ENCODE measurements at places on chromosomes 4 and X.

GRCh38 chrX:73581002-73581628 lies 18.1 kb downstream of the CHIC1 start:
- no peak for DNase-seq

- DNase-seq: no peak
Observed at GRCh38 chr4:27006646-27007045, 146.0 kb downstream of the STIM2 start.

GRCh38 chrX:115229337-115230003 lies 4.4 kb downstream of the LRCH2 start:
- DNase-seq: no peak

DNA sequence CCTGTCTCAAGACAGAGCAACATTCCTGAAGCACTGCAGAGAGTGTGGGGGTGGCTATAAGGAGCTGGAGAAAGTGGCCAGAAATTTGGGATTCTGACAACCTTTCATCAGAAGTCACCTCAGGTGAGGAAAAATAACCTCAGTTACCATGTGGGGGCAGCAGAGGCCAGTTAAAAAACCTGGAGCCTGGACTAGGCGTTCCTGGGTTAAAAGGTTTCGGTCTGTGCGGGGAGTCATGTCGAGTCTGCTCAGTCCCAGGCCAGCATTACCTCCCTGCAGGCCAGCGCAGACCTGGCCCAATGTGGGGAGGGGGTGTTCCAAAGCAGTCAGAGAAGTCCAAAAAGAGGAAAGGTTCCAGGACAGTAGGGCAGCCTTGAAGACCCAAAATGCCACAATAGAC lies 10.9 kb upstream of the NALF2 start:
- DNase-seq: no peak

DNA sequence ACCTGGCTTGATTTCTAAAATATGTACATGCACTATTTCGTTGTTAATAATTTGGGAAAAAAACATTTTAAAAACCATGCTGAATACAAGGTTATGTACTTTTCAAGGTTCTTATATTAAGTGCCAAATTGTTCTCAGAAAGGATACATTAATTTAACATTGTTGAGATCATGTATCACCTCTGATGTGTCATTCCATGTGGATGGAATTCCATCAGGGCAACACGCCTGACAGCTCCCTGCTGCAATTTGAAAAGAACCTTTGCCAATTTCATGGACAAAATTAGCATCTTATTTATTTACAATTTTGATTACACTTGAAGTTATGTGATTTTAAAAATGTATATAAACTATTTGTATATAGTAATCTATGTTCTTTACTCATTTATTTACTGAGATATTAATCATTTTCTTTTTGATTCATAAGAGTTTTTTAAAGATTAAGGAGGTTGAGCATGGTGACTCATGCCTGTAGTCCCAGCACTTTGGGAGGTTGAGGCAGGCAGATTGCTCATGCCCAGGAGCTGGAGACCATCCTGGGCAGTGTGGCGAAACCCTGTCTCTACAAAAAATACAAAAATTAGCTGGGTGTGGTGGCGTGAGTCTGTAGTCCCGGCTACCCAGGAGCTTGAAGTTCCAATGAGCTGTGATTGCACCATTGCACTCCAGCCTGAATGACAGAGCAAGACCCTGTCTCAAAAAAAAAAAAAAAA lies 142.8 kb downstream of the ENPP6 start:
- DNase-seq: no peak

DNA sequence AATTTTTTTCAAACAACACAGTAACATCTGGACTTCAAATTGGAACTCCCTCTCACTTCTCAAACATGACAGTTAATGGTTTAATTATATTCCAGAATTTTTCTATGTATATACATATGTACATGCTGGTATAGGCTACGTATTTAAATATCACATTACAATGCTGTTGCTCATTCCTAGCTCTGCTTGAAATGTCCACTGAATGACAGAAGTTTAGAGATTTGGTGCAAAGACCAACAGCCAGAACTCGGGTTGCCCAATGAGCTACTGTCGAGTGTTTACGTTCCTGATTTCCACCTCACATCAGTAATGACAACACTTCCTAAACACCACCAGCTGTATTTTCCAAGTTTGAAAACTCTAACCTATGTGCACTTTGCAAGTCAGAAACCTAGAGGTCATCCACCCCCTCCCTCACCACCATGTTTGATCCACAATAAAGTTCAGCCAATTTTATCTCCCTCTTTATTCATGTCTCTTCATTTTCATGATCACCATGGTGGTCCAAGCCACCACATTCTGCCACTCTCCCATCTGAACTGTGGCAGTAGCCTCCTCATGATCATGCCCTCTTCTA lies 49.3 kb upstream of the RPL34 start:
- no peak for DNase-seq

- no peak for DNase-seq
Observed at GRCh38 chrX:123525123-123525725, 207.6 kb downstream of the THOC2 start.

GRCh38 chr4:87961993-87962392 lies 13.5 kb upstream of the SPP1 start:
- no peak for DNase-seq

GRCh38 chrX:114774691-114775090 lies 190.8 kb downstream of the HTR2C start:
- DNase-seq: no peak

DNA sequence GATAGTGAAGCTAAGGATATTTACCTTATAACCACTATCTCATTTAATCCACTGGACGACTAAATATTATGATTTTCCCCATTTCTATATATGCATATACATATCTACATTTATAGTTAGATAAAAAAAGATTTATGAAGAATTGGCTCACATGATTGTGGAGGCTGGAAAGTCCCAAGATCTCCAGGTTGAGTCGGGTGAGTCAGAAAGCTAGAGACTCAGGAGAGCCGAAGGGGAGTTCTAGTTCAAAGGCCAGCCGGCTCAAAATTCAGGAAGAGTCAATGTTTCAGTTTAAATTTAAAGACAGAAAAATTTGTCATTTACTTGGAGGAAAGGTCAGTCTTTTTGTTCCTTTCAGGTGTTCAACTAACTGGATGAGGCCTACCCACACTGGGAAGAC lies 158.2 kb upstream of the CPEB2 start:
- DNase-seq: no peak

DNA sequence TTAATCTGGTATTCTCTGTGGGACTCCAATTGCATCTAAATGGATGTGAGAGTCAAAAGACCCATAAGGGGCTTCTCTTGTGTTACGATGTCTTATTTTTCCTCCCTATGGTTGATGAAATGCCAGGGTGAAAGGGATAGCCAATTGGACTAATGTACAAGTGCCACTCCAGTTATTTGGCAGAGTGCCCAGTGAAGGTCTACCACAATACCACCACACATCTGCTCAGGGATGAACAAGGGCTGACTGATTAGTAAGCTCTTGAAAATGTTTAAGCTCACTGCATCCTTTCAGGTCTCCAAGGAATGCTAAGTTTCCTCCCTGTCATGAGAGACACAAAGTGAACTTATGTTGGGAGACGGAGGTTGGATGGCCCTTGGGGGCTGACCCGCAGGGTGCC lies 57.8 kb downstream of the HEPH start:
- no peak for DNase-seq

DNA sequence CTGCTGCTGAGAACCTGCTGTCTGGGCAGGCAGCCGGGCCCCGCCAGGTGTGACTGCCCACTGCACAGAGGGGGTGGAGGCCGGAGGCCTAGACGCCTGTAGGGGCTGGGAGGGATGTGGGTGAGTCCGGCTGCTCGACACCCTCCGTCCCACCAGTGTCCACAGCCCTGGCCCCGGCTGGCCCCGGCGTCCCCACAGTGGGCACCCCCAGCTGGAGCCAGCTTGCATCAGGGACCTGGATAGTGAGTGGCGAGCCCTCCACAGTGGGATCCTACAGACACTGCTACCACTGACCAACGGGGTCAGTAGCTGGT lies 34.7 kb upstream of the SPON2 start:
- DNase-seq: peak; percentile 51

GRCh38 chrX:51894697-51895336 lies 1.4 kb downstream of the MAGED1 start:
- no peak for DNase-seq

DNA sequence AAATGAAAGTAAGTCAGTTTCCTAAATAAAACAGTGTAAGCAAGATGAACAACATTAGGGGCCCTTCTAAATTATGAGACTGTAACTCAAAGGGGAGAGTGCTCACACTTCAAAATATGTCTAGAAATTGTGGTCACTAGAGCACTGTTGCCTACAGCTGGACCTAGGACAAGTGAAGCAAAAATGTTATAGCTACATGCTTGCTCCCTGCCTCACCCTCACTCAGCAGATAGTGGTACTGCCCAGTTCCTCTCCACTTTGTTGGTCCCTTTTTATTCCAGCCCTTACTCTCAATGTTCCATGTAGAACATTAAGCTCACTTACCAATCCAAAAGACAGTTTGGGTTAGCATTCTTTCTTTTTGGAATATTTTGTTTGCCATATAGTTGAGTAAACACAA lies 147.3 kb downstream of the GRIA3 start:
- no peak for DNase-seq

DNA sequence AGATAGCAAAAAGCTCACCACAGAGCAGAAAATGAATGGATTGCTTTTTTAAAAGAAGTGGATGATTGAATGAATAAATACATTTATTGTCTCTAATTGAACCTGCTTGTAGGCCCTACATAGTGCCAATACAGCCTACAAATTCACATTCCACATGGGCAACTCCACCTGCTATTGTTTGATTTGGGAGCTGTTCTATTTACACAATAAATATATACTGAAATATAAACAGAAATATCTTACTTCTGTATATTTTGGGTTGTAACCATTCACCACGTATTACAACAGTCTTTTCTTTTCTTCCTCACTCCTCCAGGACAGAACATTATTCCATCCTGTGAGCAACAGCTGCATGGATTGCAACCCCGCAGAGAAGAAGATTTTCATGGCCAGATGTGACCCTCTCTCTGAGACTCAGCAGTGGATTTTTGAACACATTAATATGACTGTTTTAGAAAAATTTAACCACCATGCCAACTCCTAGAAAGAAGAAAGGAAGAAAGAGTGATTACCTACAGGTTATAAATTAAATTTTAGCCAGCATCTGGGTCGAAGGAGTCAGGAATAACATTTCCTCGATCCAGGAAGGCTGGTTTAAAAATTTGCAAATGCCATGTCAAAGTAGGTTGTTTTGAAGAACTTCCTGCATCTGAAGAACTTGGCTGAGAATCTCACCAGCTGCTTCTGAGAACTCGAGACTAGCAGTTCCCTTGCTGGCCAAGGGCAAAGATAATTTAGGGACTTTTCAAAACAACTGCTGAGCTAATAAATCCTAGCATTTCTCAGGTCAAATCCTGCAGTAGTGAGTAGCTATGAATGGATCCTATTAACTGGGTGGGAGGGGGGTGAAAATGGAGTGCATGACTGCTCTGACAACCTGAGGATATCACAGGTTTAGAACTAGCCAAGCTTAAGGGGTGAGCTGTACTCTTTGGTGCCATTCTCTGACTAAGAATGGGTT lies 128.7 kb upstream of the GALNT7 start:
- no peak for DNase-seq

DNA sequence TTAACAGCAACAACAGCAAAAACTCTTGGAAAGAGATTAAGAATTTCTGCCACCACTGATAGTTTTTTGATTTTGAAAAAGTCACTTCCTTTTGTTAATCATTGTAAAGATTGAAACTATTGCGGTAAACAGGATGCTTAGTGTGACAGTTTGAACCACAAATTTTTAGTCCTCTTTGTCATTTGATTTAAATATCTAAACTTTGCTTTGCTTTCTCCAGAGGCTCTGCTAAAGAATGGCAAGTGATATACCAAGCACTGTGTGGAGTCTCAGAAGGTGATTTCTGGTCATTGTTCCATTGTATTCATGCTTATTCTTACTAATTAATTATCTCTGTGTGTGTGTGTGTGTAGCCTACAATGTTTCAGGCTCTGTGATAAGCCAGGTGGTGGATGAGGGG lies 155.6 kb downstream of the BMPR1B start:
- DNase-seq: no peak

GRCh38 chr4:159541143-159541542 lies 438.3 kb downstream of the RAPGEF2 start:
- DNase-seq: no peak

- DNase-seq: no peak
Observed at GRCh38 chrX:11864171-11864570, 106.1 kb downstream of the MSL3 start.

DNA sequence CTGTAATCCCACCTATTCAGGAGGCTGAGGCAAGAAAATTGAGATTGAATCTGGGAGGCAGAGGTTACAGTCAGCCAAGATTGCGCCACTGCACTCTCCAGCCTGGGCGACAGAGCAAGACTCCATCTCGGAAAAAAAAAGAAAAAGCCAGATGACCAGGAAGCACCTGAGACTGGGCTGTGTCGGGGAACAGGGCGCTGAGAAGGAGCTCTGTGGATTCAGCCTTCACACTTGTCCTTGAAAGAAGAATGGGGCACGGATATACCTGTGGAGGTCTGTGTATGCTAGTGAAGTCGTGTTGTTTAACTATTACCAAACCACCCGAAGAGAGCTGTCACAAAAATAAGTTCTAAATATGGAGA lies 39.3 kb upstream of the TADA2B start:
- DNase-seq: no peak

GRCh38 chr4:154329268-154329868 lies 162.2 kb downstream of the DCHS2 start:
- DNase-seq: no peak

DNA sequence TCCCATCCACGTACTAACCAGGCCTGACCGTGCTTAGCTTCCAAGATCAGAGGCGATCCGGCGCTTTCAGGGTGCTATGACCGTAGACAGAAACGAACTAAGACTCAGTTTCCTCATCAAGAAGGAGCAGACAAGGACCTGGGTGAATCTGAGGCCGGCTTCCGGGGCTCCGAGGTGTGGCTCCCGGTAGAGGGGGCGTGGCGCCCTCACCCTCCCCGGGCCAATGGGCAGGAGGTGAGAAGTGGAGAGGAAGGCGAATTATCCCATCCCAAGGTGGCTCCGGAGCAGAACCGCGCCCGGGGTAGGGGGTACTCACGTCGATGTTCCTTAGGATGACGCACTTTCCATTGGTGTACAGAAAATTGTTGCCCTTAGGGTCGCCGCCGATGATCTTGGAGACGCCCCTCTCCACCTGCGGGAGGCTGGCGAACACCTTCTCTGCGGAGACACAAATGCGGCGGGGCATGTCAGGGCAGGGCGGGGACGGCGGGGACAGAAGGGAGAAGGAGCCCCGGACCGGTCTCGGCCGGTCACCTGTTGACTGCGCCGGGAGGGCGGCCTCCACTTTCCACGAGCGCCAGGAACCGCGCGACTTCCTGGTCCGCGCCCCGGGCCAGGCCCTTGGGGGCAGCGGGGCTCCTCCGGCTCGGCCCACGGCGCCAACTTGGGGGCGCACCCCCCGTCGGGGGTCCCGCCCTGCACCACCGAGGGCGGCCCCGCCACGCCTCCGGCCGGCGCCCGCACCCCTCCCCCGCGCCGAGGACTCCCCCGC lies 616 bp downstream of the WDR1 start:
- DNase-seq: peak; percentile 87

DNA sequence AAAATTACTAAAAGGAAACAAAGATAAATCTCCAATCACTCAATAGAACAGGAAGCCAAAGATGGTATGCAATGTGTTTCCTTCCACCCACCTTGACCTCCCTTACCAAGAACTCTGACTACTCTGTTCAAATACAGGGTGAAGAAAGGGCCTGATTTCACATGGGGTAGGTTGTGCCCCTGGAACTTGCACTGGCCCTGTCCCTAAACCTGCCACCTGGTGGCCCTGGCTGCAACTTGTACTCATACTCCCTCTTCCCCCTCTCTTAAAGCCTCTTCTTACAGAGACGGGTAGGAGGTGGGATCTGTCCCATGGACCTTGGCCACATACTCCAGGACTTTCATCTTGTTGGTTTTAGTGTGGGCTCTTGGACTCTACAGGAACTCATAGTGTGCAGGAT lies 17.3 kb upstream of the TMEM185A start:
- DNase-seq: no peak

Data from activated CD8-positive, alpha-beta memory T cell treated with anti-CD3 and anti-CD28 coated beads for 24 hours (primary cell).